CD4-positive, alpha-beta T cell treated with Interleukin-15 for 4 hours (primary cell): ENCODE measurements at places on chromosomes 3 and 15.

DNA sequence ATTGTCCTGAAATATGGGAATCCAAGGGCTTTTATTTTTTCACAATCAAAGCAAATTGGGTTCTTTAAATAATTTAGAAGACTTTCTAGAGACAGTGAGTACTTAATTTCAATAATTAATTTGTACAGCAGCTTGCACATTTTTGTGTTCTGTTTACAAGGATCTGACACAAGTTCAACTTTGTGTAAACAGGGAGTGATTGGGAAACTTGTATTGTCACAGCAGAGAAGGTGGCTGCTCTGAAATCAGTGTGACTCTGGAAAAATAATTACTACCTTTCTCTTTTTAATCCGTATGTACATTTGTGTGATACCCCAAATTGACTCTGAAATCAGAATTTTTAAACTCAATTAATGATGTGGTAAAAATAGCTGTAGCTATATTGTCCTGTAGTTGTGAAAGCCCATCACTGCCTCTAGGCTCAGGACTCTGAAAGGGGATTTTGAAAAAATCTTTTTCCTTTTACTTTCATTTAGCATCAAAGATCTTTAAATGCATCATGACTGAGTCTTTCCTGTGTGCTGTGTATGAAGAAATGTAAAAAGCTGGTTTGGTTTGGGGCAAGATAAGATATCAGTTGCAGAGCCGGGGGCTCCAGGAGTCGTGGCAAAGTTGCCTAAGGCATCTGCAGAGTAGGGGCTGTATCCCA, 45.1 kb downstream of the MFSD1 start:
- DNase-seq = no peak

DNA sequence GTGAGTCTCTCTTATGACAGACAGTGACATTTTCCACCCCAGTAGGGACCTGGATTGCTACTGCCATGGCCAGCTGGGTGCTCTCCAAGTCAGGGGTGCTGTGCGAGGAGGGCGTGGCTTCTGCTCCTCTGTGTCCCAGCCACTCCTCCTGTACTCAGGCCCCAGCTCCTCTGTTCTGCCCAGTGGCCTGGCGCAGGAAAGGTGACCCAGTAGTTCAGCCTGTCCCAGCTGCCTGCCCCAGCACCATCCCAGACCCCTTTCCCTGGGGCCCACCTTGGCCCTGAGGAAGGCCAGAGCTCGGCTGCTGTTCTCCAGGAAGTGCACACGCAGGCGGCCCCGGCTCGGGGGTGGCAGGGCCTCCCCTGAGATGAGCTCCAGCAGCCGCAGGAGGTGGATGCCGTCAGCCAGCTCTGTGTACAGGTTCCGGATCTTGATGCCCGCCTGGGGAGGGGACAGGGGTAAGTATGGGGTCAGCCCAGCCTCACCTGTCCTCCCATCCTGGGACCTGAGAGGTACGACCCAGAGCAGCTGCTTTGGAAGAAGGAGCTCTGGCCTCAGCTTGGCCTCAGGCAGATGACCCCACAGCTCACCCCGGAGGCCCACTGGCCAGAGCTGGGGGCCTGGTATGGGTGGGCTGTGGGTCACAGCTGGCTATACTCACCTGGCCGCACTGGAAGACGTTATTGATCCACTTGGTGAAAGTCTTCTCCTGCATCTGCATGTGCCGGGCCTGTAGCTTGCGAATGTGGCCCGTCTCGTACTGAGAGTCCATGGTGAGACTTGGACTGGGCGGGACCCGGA, 1.0 kb downstream of the SPTBN5 start:
- DNase-seq = no peak

- no peak for DNase-seq
These were observed 62.5 kb downstream of the FAM43A start for GRCh38 chr3:194748225-194748624.

DNA sequence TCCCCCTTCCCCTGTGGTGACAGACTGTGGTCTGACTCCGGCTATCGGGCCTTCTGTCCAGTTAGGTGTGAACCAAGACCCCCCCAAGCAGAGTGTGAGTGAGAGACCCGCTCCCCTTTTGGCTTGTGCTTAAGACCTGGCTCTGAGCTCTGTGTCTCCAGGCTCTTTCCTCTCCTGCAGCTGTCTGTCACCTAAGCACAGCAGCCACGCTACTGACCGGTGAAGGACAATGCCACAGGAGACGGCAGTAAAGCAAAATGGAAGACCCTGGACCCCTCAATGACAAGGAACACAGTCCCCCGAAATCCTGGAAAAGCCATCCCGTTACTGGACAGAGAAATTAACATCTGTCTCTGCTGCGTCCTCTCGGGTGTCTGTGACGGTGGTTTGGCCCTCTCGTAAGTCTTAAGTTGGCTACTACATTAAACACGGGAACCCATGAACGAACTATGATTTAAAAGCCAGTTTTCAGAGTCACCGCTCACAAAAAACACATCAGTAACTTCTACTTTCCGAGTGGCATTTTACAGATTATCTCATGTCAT, 53.7 kb downstream of the CHSY1 start:
- no peak for DNase-seq

- DNase-seq = no peak
These were observed 22.1 kb downstream of the CDIN1 start for GRCh38 chr15:36601497-36601932.
